ENCODE measurements at places on chromosomes 5 and 9. TPM values are rescaled to one million over a fixed set of nuclear protein-coding genes. Genes with fewer than 3 reads are reported as not detected.

DNA sequence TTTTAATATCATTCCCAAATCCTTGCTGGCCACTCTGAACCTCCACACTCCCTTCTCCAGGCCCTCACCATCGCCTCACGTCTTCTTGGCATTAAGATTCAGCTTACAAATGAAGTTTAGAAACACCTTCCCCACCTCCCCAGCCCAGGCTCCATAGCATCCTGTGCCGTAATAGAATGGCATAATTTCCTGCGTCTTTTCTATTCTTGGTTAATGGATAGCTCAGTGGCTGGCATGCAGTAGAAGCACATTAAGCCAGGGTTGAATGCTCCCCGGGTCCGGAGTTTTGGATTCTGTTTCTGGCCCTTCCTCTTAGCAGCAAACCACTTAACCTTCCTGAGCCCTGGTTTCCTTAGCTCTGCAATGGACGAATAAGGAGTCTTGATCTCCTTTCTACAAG, 13.8 kb downstream of the WWC1 start:
- no peak for DNase-seq

DNA sequence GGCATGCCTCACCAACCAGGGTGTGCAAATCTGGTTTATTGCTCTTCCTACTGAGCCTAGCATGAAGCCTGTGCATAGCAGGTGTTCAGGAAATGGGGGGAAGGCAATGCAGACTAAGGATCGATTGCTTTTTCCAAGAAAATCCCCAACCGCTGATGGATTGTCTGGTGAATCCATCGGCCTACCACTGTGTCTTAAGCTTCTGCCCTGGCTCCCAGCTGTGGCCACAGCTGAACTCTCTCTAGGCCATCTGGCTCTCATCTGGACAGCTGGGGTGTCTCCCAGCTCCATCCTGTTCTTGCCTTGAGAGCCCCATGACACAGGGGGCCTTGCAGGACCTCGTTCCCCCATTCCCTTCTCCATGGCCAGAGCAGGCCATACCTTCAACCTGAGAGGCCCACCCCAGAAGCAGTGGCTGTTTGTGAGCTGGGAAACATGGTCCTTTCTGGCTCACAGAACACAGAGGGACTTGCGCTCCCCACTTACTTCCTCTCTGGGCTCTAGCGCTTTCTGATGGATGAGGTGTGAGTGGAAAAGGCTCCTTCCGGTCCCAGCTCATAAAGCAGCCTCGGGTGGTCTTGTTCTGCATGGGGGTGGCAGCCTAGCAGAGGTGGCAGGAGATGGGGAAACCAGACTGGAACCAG, 41.8 kb downstream of the COL27A1 start:
- no peak for DNase-seq

DNA sequence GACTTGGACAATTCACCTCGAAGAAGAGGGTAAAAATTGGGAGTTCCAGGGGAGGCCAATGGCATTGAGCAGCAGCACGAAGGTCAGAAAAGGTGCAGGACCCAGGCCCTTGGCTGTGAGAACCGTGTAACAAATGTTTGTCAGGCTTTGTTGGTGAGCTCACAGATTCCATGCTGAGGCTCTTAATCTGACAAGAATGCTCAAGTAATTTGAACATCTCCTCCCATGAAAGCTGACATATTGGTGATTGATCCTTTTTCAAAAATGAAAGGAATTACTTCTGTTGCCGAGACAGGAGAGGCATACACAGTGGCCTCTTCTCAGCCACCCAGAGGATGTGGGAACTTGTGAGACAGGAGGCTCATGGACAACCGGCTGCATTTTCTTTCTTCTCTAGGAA, 11.6 kb downstream of the RAI14 start:
- no peak for DNase-seq

Gene KCNMB1
- 5.5 TPM for total RNA-seq

Gene CFAP90
- not detected for total RNA-seq

Gene TRAF2
- total RNA-seq, result 21.1 TPM

Measured in mucosa of descending colon (tissue), 3 donors.